ENCODE measurements at places on chromosomes 7 and 10.

- no peak for DNase-seq
Measured at GRCh38 chr10:107371801-107372200, 207.3 kb upstream of the SORCS1 start.

DNA sequence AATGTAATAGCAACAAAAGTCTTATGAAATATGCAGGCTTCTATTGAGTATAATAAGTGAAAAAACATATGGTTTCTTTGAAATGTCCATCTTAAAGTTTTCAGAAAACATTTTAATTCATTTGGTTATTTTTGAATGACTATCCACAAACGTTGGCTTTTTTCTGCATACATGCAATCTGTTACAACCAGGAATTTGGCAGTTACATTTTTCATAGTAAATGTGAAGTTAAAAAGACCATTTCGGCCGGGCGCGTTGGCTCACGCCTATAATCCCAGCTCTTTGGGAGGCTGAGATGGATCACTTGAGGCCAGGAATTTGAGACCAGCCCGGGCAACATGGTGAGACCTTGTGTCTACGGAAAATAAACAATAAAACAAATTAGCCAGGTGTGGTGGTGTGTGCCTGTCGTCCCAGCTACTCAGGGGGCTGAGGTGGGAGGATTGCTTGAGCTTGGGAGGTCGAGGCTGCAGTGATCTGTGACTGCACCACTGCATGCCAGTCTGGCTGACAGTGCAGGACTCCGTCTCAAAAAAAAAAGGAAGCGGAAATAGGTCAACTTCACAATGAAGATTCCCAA is 73.9 kb upstream of the NMT2 start:
- DNase-seq: no peak

DNA sequence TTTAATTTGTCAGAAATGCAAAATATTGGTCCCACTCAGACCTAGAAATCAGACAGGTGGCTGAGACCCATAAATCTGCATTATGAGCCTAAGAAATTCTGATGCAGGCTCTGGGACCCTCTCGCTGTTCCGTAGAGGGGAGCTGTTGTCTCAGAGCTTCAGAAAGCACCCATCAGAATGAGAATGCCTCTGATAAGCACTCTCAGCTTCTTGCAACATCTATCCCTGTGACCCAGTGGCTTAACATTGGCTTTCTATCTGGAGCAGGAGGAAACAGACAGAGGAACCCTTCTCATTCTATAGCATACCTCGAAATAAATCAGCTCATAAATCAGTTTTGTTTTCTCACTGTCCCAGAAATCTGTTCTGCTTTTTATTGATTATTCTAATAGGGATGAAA is 184.6 kb upstream of the SP4 start:
- DNase-seq: no peak

- DNase-seq: no peak
Measured at GRCh38 chr10:90461437-90462155, 396.2 kb downstream of the HTR7 start.

- no peak for DNase-seq
Measured at GRCh38 chr7:2379821-2380450, 23.5 kb upstream of the CHST12 start.

GRCh38 chr10:13219685-13220670 is 14.2 kb downstream of the UCMA start:
- peak; percentile 52 for DNase-seq

DNA sequence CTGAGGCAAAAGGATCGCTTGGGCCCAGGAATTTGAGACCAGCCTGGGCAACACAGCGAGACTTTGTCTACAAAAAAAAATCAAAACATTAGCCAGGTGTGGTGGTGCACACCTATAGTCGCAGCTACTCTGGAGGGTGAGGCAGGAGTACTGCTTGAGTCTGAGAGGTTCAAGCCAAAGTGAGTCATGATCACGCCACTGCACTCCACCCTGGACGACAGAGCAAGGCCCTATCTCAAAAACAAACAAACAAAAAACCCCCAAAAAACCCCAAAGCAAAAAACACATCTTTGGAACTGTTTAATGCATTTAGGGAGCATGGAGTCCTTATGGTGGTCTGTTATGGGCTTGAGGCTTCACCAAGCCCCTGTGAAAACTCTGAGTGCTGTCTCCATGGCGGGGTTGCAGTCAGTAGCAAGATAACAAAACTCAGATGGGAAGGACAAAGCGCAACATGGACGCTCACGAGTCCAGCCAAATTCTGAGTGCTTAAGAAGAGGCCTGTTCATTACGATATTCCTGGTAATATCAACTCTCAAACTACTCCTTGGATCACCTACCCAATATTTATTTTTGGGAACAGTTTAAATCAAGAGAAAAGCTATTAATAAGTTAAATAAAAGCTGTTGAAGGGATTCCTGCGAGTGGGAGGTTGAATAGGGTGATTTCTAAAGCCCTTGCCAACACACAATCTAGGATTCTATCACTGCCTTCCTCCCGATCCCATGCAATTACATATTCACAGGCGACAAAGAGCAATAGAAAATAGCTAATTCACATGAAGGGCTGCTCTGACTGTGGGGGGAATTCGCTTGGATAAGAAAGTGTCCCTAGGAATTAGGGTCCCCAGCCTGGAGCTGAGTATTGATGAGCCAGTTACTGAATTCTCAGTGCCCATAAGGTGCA is 123.3 kb downstream of the HIPK2 start:
- DNase-seq: peak; percentile 22

Data from GM12865 (cell line).